ENCODE measurements at places on chromosomes 5 and 9. TPM values are rescaled to one million over a fixed set of nuclear protein-coding genes. Genes with fewer than 3 reads are reported as not detected.

DNA sequence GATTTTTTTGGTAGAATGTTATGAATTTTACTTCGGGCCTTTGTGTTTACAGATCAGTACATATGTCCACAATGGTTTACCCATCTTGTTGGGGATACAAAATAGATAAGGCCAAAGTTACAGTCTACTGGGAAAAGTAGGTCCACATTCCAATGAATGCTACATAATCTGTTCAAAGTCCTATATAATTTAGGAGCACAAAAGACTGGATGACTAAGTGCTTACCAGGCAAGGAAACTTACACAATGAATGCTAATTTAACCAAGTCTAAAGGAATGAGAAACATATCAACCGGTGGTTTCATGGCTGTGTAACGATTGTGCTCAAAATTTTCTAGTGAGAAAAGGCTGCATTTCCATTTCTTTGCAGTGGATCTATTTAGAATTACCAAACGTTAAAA, 97.4 kb upstream of the TRPM3 start:
- DNase-seq = no peak

DNA sequence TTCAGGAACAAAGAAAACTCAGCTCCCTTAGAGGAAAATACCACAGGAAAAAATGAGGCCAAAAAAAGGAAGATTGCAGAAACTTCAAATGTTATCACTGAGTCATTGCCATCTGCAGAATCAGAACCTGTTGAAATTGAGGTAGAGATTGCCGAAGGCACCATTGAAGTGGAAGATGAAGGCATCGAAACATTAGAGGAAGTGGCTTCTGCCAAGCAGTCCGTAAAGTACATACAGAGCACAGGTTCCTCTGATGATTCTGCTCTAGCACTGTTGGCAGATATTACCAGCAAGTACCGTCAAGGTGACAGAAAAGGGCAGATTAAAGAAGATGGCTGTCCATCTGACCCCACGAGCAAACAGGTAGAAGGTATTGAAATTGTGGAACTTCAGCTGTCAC, 30.8 kb upstream of the NIM1K start:
- no peak for DNase-seq

GRCh38 chr9:630817-631216, 210.7 kb upstream of the DMRT1 start:
- DNase-seq = no peak

DNA sequence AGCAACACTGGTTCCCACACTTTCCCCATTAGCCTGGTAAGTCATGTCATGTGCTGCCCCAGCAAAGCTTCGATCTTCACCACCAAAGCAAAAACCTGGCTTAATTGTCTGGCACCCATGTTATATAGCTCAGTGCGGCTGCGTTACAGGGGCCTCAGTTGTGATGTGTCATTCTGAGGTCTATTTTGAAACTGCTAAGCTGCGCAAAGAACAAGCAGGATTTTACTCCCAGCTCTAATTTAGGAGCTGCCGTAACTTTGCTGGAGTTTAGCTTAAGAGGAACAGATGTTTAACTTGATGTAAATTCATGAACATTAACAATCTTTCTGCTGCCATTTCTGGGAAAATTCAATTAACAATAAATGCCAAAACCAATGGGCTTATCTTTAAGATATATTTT, 274.1 kb downstream of the HSPA4 start:
- DNase-seq = no peak

GRCh38 chr9:16555802-16556201, 314.7 kb downstream of the BNC2 start:
- no peak for DNase-seq

- no peak for DNase-seq
Observed at GRCh38 chr5:37882636-37883035, 42.8 kb upstream of the GDNF start.

- DNase-seq = no peak
Observed at GRCh38 chr5:35331956-35332950, 102.0 kb upstream of the PRLR start.

Gene TMEM215
- polyA plus RNA-seq = 0.03 TPM

Gene TMEM174
- polyA plus RNA-seq = not detected

Measured in A549 (cell line).